ENCODE measurements at places on chromosomes 1 and 21. TPM values are rescaled to one million over a fixed set of nuclear protein-coding genes. Genes with fewer than 3 reads are reported as not detected.
A peak's percentile ranks its signal among the peaks of the same experiment; 100 is the strongest.

DNA sequence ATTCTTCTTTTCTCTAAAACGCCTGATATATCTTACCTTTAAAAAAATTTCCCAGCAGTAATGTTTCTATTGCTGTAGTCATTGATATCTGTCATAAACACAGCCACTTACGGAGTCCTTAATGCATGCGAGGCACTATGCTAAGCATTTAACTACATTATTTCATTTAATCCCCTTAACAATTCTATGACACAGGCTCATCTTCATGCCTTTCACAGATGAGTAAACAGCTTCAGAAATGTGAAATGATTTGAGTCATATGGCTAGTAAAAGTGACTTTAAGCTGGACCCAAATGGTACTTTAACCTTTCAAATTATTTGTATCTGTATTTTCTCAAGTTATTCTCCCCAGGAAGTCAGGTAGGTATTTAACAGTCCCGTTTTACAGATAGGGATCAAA lies 125.1 kb upstream of the FGGY start:
- no peak for DNase-seq

GRCh38 chr1:16717336-16718098 lies 22.8 kb upstream of the RNU1-4 start:
- peak; percentile 27 for DNase-seq

DNA sequence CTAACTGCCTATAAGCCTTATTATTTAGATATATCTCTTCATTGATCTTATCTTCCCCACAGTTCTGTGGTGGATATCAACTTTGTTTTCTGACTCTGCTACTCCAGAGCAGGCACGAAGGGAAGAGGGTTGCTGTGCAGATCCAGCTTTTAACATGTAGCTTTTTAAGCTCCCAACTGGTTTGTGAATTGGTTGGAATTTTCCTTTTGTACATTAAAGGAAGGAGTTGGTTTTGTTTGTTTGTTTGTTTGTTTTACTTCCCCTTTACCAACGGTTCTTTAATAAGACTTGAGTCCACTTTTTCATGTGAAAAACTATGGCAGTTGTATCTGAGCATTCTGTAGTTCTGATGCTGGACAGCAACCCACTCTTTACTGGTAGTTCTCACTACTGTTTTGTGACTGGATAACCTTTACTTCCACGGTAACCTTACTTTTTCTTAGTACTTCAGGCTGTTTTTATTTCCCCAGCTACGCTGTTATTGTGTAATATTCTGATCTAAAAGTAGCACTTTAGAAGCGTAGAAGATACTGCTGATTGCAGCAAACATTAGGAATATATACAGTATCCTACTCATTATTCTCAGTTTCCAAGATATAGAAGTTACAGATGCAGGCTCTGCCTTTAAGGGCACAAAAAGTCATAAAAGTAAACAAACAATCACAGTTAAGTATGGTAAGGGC lies 1.6 kb downstream of the GNPAT start:
- no peak for DNase-seq

DNA sequence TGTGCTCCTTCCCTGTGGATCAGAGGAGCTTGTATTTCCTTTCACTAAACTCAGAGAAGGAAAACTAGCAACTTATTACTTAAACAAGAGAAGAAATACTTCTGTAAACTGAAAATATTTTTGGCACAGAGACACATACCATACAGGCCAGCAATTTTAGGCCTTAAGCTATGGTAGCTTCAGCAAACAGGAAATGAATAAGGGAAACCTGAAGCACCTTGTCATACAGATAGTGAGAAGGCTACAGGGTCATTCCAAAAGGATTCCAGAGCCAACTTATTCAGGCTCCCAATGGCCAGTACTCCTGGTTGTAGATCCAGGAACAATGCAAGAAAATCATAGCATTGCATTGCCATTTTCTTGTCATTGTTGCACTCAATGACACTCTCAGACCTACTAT lies 9.1 kb upstream of the KYAT3 start:
- DNase-seq = no peak

- DNase-seq = no peak
These were observed 14.0 kb downstream of the BCAR3 start for GRCh38 chr1:93667642-93668041.

DNA sequence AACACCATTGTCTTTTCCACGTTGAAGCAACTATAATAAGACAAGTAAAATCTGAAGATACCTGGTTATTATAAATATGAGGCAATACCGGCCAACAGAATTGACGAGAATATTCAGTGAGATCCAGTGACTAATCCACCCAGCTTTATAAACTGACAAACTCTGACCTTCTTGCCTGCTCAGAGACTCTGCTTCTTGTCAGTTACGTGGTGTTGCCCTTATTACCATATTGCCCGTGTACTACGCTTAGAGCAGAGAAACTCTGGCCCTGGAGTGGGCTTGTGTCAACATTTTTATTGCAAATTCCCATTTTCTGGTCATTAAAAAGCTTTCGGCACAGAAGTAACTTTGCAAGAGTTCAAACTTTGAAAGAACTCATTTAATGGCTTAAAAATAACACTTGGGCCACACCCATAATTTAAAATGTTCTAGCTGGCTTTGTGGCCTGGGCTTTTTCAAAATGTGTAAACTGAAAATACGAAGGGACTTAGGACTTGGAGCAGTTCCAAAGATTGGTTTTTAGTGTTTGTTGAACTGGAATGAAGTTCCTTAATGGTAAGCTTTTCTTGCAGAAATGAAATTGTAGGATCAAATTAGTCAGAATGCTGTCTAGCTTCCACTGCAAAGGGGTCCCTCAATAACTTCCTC lies 266.2 kb downstream of the LMO4 start:
- DNase-seq = no peak

DNA sequence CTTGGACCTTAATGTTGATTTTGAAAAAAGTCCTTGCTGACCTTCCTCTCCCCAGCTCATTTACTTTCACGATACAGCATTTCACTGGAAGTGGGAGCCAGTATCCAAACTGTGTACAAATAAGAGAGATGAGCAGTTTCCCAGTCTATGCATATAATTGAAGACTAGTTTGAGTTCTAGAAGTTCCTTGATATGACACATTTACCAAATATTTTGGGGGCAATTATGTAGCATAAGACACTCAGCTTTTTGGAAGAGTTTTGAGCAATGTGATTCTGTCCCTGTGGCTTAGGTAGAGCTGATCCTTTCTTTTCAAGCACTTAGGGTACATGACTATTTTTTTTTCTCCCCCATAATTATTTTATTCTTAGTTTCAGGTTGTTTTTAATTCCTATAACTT lies 26.4 kb downstream of the GIPC2 start:
- no peak for DNase-seq

- peak; percentile 64 for DNase-seq
These were observed 23.5 kb downstream of the GLIS1 start for GRCh38 chr1:53715478-53715877.

TDRD10 gene
- polyA plus RNA-seq = not detected

Measured in SK-N-SH (cell line).